Right kidney (tissue), 9 donors: ENCODE measurements at places on chromosomes 6 and 20.

GRCh38 chr6:5084781-5085647, at the start of gene PPP1R3G:
PPP1R3G (plus strand) TSS chr6:5085341; CDS start chr6:5085486, 145 bp downstream.
- peak; percentile 91 for DNase-seq

DNA sequence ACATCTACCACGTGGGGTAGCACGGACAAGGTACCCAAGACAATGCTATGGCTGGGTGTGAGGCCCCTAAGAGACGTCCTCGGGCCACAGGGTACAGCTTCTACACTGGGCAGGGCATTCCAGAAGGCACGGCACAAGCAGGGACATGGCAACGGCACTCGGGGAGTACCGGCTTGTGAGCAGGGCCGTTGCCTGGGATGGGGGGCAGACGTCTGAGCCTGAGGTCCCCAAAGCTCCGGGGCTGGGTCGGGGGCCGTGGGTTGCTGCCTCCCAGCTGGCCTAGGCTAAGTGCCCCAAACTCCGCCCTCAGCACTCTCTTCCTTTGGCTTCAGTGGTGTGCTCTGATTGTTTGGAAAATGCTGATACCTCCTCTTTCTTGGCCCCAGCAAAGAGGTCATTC, 110.6 kb downstream of the SULF2 start:
- DNase-seq = no peak

GRCh38 chr6:135390458-135390857, 107.1 kb downstream of the AHI1 start:
- no peak for DNase-seq

DNA sequence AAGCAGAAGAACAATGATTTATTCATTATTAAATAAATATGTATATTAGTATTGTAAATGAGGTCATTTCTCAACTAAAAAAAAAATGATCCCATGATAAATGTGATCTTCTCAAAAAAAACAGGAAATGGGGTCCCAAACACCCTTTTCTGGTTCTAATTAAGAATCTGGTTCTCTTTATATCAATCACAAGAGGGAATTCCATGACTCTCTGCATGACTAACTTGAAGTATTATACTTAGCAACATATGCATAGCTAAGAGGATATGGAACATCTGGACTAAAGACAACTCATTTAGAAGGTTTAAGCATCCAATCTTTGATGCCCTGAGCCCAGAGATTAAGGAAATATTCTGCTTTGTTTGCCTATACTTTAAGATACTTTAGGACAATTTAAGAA, 89.7 kb upstream of the EMILIN3 start:
- DNase-seq = no peak

- no peak for DNase-seq
These were observed 28.2 kb upstream of the SNAP25 start for GRCh38 chr20:10190456-10190855.

DNA sequence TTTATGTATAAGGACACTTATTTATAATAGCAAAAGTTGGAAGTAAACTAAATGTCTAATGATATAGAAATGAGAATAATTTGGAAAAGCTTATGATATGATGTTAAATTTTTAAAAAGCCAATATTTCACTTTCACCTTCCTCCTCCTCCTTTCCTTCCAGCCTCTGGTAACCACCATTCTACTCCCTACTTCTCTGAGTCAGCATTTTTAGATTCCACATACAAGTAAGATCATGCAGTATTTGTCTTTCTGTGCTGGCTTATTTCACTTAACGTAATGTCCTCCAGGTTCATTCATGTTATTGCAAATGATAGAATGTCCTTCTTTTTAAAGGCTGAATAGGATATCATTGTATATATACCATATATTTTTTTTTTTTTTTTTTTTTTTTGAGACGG, 180.2 kb downstream of the RNF144B start:
- no peak for DNase-seq

DNA sequence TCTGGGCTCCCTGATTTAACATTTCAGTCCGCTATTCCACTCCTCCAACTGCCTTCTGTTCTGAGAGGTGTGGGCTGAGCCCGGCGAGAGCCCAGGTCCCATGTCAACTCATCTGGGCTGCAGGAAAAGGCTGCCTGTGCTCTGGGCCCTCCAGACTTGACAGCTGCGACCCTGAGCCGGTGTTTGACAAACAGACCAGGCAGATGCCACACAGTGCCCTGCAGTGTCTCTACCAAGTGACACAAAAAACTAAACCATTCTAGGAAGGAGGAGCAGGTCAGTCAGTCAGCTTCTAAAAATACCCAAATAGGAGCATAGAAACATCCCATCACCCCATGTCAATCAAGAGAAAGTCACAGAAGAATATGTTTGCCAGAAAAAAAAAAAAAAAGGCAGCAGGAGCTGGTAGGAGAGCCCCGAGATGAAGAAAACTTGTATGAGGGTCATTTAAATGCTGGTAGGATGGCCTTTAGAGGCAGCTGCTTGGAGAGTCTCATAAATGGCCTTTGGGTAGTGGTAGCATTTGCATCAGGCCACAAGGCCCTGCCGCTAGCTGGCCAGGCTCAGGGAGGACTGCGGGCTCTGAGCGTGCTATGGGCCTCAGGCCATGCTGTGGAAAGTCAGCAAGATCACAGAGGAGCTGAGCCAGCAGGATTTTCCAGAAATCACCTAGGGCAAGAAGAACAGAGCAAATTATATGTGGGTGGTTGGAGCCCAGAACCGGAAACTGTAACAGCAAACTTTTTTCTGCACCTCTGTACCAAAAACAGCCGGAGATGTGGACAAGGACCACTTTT, 36.6 kb upstream of the GFOD1 start:
- DNase-seq = no peak

DNA sequence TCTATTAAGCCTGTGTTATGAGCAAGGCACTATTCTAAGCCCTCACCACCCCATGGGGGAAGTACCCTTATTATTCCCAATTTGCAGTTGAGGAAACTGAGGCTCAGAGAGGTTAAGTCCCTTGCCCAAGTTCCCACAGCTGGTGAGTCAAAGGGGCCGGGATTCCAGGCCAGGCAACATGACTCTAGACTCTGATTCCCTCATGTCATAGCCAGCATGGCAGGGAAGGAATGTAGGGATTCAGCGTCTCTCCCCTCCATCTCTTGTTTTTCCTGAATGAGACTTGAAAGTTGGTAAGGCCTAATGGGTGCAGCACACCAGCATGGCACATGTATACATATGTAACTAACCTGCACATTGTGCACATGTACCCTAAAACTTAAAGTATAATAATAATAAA, 6.7 kb downstream of the C6orf132 start:
- DNase-seq = no peak

- no peak for DNase-seq
These were observed 9.2 kb downstream of the VEGFA start for GRCh38 chr6:43778976-43779851.

- DNase-seq = no peak
These were observed 778.8 kb downstream of the KIF16B start for GRCh38 chr20:15794409-15794808.

DNA sequence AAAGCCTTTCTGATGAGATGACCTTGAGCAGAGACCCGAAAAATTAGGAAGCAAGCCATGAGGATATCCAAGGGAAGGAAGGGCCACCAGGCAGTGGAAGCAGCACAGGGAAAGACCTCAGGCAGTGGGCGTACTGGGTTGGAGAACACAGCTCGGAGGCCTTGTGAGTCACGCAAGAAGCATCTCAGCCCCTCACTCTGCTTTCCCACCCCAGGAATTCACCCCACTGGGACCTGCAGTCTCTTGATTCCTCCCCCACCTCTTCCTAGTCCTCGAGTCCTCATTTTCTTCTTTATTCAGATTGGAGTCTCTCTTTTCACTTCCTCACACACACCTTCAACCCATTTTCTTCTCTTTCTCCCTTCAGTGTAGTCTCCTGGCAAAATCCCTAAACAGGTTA, 27.0 kb downstream of the RPRD1B start:
- no peak for DNase-seq

DNA sequence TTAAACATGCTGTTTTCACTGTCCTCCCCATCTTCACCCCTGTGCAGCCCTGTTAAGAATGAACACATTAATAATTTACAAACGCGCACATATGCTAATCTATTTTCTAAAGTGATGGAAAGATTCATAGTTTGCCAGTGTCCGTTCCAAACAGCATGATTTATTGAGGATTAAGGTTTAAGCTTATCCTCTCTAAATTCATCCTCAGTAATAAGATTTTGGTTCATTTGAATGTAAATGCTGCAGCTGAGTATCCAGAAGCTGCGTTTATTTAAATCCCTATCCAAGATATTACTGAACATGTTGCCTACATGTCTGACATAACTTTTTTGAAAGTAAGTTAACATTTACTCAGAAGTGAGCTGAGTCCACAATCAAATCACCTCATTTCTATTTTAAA, 42.8 kb upstream of the FAM135A start:
- no peak for DNase-seq

DNA sequence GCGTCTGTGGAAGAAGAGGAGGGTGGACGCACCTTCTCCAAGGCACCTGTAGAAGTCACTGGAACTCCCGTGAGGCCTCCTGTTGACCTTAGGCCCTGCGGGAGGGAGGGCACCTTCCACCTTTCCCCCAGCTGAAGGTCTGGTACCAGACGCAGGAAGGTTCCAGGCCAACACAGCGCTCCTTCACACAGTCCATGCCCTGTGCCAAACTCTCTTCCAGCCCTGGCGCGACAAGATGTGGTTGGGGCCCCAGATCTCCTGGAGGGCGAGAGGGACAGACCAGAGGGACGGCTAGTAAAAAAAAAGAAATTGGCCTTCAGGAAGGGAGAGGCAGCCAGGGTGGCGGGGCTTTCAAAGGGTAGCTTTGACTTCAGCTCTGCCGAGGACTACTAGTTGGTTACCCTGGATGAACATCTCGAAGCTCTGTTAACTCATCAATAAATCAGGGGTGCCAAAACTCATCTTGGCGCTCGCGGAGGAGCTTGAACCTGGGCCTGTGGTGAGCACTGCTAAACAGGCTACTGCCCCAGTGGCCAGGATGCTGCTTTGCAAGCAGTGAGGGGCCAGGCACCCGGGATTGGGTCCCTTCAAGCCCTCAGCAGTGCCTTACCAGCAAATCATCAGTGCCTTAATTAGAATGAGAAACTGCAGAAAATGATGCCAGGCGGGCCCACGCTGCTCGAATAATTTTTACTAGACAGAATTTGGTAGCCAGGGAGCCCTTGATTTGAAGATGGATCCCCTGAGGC, 14.9 kb downstream of the AARS2 start:
- no peak for DNase-seq

DNA sequence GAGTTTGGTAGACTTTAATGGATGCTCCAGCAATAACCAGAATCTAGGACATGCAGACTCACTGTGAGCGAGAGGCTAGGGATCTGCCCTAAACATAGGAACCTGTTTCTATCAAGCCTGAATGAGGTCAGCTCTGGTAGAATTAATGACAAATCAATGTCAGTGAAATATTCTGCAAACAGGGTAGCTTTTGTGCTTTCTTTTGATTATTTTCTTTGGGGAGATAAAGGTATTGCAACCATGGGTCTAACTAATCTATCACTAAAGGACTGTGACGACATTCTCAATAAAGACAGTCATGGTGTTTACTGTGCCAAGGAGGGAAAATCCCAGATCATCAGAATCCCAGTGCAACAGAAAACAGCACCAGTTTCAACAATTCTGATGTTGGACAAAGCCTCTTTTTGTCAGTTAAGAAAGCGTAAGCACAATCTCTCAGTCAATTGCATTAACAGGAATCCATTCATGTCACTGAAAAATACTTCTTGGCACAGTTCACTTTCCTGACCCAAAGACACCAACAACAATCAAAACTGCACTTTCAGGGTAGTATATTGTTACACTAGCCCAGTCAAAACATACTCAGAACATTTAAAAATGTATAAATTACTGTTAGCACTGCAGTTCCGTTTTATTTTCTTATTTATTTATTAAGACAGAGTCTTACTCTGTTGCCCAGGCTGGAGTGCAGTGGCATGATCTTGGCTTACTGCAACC, 36.8 kb upstream of the SMIM29 start:
- no peak for DNase-seq

GRCh38 chr6:35203152-35203670, 10.5 kb upstream of the SCUBE3 start:
- DNase-seq = no peak

- DNase-seq = no peak
These were observed 6.7 kb upstream of the KCNK15 start for GRCh38 chr20:44738813-44739477.

- no peak for DNase-seq
These were observed 235.1 kb downstream of the FNDC1 start for GRCh38 chr6:159404296-159404695.

DNA sequence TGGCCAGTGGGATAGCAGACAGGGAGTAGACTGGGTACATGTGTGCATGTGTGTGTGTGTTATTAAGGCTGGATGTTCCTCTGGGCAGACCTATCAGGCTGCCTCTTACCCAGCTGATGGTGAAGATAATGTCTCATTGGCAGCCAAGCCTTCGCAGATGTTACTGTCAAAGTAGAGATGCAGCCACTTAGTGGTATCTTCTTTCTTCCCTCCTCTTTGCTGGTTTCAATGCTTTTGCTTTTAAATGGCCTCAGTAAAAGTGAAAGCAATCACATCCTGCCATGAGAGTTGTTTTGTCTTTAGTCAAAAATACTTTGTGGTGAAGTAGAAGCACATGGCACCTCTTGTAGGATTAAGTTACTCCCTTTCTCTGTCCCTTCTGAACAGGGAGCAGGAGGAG, 57.5 kb downstream of the SNRNP48 start:
- no peak for DNase-seq

GRCh38 chr20:24483435-24484080, 14.1 kb downstream of the SYNDIG1 start:
- DNase-seq = no peak

GRCh38 chr6:37946057-37946456, 126.5 kb downstream of the ZFAND3 start:
- no peak for DNase-seq

DNA sequence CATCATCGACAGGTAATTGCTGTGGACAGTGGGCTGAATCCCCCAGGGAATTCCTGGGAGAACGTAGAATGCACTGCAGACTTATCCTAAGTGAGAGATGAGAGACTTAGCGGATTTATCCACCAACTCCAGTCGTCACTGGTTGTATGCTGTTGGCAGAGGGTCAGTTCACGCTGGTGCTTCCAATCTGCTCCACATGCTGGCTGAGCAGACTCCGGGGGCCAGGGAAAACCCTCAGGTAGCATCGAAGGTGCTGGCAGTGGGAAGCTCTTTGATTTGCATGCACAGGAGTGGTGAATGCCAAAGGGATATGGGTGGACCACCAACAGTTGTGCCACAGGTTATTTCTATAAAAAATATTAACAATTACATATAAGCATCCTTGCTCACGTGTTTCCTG, 20.2 kb downstream of the TTLL9 start:
- DNase-seq = no peak
